ENCODE measurements at places on chromosomes 5 and 9.
A peak's percentile ranks its signal among the peaks of the same experiment; 100 is the strongest.

DNA sequence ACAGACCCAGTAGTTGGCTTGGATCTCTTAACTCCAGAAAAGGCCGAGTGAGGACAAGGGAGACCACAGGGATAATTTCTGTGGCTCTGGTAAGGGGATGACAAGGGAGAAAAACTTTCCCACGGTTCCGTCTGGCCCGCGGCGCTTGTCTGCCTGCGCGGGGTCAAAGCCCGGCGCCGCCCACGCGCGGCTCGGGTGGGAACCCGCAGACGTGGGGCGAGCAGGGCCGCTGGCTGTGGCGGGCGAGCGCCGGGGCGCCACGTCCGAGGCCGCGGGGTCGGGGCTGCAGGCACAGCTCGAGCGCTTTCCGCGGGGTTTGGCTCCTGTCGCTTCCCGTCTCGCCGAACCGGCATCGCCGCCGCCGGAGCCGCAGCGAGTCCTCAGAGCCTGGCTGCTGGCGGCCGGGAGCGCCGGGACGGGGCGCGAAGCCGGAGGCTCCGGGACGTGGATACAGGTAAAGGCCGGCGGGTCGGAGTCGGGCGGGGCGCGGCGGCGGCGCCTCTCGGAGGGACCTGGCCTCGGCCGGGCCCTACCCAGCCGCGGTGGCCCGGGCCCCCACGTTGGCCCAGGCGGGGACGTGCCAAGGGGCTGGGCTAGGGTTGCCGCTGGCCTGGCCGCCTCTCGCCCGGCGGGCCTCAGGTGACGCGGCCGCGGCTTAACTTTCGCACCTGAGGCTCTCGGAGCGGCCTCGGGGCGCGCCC lies at the start of gene RNF180:
Gene RNF180, plus strand, starts transcription at position 344 of the 701 bp plus-strand sequence. CDS start 34,965 bp downstream, outside the sequence.
- peak; percentile 36 for DNase-seq

DNA sequence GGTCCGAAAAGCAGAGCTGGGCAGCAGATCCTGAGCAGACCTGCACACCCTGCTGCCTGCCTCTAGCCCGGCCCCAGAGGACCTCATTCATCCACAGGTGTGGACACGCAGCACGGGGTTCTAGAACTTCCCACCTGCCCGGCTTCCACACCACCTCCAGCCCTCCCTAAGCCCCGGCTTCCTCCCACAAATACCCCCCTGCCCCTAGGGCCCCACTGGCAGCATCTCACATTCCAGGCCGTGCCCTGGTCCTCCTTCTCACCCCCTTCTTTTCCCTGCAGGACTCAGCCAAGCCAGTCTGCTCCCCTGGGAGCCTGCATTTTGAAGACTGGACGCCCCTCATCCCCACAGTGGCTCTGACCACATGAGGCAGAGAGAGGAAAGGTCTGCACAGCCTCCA lies 138.9 kb downstream of the ADAMTS2 start:
- DNase-seq: no peak

DNA sequence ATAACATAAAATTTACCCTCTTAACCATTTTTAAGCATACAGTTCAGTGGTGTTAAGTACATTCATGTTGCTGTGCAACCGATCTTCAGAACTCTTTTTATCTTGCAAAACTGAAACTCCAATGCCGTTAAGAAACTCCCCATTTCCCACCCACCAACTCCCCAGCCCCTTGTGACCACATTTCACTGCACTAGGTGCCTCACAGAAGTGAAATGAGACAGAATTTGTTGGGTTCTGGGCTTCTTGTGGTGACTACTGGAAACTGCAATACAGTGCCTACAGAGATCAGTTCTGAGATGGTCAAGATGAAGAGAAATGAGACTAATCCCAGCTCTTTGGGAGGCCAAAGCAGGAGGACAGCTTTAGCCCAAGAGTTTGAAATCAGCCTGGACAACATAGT lies 202.1 kb upstream of the SLC30A5 start:
- DNase-seq: no peak

DNA sequence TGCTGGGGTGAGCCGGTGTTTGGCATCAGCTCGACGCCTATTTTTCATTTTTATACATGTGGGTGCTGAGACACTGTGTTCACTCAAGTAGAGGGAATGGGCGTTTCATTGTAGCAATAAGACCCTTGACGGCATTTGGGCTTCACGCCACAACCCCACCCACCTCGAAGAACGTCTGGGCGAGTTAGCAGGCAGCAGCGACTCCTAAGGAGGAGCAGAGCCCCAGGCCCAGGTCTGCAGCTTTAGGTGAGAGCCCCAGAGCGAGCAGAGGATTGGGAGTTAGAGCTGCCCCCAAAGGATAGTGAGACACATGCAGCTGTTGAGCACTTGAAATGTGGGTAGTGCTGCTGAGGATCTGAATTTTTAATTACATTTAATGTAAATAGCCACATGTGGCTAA lies 1.6 kb upstream of the ZFP62 start:
- DNase-seq: no peak

- DNase-seq: peak; percentile 87
Measured at GRCh38 chr5:87541033-87541432, 128.3 kb upstream of the CCNH start.

GRCh38 chr5:123094919-123095797 lies 6.1 kb downstream of the PRDM6 start:
- DNase-seq: no peak

DNA sequence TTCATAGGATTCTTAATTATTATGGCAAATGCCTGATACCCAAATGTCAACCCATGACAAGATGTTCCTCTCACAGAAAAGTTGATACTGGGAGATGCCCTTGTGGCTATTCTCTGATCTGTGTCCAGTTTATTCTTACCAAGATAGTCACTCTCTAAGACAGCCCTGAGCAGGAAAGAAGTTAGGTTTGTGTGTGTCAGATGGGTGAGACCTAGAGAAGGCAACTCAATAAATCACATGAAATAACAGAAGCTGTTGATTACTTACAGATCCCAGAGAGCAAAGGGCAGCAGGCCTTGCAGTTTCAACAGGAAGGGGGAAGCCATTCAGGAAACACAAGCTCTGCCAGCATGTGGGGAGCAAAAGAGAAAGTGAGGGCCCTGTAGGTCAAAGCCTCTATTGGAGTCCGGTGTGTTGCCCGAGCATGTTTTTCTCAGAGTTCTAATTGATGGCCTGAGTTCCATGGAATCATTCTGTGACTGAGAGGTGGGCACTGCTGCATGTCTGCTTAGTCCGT lies 1193.7 kb upstream of the CDH18 start:
- no peak for DNase-seq

GRCh38 chr9:5895782-5896181 lies 5.1 kb downstream of the MLANA start:
- no peak for DNase-seq

DNA sequence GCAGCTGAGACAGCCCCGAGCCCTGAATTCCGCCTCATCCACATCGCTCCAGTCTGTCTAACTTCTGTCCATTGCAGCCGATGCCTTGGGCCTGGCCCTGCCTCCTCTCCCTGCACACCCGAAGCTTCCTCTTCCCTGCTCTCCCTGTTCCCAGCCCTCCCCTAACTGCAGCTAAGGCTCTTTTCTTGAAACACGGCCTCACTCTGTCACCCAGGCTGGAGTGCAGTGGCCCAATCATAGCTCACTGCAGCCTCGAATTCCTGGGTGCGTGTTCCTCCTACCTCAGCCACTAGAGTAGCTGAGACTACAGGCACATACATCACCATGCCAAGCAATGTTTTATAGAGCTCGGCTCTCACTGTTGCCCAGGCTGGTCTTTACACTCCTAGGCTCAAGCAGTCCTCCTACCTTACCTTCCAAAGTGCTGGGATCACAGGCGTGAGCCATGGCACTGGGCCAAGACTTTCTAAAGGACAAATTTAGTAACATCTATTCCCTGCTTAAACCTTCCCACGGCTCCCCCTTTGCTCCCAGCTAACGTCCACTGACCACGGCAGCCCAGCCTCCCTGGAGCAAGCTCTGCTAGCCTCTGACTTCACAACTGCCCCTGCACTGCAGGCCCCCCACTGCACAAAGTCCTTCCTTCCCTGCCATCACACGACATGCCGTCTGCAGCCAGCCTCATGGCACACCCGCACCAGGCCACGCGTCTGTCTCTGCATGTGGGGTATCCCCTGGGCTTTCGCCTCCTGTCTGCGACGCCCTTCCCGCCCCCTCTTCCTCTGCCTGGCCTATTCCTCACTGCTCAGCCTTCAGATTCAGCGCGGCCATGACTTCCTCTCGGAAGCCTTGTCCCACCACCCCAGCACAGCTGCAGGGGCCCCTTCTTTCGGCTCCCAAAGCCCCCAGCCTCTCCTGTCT lies 28.6 kb downstream of the LAMC3 start:
- DNase-seq: no peak

GRCh38 chr5:67303356-67303755 lies 106.8 kb upstream of the CD180 start:
- no peak for DNase-seq

DNA sequence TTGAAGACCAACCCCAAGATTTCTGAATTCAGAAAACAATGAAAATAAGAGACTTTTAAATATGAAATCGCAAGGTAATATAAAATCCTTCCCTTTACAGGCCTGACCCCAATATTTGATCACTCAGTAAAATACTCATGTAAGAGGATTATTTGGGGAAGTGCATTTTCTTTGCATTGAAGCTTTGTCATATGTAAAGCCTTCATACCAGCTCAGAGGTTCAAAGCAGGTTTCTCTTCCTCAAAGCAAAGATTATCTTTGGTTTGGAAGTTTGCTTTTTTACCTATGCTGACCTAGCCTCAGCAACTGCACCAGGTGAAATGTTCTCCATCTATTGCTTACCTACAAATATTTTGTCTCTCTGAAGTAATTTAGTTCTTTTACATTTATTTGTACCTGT lies 106.5 kb upstream of the PARP8 start:
- no peak for DNase-seq

DNA sequence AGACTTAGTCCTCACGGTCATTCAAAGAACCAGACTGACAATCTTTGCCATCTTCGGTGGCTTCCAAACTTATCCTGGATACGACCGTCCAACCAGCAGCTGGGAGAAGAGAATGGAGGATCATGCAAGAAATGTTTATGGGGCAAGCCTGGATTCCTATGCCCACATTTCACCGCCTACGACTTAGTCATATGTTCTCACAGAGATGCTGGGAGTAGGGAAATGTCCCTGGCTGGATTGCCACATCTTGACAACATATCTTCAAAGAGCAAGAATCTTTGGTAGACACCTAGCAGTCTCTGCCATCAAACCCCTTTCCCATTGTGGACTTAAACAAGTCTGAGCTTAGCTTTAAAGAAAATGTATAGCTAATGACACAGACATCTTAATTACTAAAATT lies 5.0 kb downstream of the MED7 start:
- DNase-seq: no peak

DNA sequence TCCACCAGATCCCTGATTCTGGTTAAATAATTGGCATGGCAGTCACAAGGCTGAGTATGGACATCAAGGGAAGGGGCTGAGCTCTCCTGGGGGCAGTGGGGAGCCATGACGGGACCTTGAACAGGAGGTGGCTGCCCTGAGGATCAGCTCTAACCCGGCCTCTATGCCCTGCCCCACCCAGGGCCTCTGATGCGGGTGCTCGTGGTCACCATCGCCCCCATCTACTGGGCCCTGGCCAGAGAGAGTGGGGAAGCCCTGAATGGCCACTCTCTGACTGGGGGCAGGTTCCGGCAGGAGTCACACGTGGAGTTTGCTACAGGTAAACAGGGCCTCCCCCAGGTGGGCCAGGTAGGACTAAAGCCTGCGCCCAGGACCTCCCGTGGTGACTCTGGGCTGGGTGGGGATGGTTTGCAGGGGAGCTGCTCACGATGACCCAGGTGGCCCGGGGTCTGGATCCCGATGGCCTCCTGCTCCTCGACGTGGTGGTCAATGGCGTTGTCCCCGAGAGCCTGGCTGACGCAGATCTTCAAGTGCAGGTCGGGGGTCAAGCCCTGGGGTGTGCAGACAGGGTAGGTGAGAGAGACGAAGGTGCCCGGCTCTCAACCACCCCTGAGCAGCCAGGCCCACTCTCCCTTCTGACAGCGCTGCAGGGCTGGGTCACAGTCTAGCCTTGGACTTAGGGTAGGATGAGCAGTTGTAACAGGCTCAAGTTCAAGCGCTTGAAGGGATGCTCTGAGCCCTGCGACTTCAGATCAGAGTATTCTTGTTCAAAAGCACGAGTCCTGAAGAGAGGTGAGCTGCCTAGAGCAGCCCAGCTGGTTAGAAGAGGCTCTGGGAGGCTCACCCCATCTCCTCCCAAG lies 19.9 kb upstream of the ASS1 start:
- no peak for DNase-seq

DNA sequence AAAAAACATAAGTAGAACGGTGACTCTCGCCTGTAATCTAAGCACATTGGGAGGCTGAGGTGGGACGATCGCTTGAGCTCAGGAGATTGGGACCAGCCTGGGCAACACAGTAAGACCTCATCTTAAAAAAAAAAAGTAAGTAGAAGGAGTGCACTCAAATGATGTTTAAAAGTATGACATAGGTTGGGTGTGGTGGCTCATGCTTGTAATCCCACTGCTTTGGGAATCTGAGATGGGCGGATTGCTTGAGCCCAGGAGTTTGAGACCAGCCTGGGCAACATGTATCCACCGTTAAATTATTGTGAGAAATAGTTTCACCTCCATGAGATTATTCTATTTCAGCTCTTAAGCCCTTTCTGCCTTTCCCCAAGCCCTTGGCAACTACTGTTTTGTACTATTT lies 11.2 kb downstream of the DENND4C start:
- DNase-seq: no peak

GRCh38 chr5:159440235-159440634 lies 109.9 kb upstream of the IL12B start:
- no peak for DNase-seq

DNA sequence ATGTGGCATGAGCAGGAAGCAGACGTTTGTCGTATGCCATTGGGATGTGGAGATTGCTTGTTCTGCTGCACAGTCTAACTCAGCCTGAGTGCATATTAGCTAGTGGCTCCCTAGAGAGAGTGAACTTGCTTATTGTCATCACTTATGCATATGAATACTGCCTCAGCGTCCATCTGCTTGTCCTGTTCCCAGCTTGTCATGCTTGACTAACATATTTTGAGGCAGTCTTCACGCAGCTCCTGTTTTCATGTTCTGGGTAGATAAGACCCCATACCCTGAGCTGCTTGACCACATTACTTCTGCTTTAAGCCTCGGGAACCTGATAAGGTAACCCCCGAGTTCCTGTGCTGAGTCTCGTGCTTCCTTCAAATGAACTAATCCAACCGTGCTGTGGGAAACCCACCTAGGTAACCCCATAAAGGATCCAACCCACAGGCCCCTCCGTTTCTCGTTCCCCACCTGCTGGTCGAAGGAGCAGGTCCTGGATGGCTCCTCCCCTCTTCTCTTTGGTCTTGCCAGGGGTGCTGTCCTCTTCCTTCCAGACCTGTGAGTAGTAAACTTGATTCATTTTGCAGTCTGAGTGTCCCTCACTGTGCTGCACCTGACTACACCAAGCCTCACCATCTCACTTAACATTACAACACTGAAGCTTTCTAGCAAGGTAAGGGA lies 25.0 kb downstream of the ANKRD33B start:
- DNase-seq: no peak

Data from astrocyte (in vitro differentiated cells and primary cell).